ENCODE measurements at places on chromosomes 2 and 18.

- DNase-seq: no peak
Measured at GRCh38 chr2:75342504-75343175, 143.3 kb upstream of the TACR1 start.

- no peak for DNase-seq
Measured at GRCh38 chr2:38091760-38092159, 15.8 kb upstream of the CYP1B1 start.

GRCh38 chr2:44722026-44722625, 219.4 kb upstream of the SIX3 start:
- DNase-seq: no peak

DNA sequence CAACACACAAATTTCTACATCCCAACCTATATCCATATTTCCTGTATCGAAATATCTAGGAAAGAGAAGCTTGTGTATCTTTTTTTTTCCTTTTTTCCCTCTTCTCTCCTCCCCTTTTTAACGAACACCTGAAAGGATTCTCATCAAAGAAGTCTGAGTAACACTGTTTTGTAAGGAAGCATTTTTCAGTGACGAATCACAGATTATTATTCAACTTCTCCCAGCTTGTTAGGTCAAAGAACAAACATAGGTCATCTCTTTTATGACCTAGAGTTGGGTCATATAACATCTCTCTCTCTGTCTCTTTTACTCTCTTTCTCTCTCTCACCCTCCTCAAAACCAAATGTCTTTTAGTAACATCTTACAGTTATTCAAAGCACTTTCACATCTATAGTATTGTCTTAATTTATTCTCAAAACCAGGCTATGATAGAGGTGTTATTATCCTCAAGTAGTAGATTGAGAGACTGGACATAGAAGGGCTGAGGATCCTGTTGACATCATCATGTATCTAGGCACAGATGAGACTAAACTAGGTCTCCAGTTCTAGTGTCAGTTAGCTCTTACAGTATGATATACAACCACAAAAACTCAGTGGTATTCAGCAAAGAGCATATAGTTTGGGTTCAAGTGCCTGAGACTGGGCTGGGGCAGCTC, 80.1 kb upstream of the SPOPL start:
- no peak for DNase-seq

DNA sequence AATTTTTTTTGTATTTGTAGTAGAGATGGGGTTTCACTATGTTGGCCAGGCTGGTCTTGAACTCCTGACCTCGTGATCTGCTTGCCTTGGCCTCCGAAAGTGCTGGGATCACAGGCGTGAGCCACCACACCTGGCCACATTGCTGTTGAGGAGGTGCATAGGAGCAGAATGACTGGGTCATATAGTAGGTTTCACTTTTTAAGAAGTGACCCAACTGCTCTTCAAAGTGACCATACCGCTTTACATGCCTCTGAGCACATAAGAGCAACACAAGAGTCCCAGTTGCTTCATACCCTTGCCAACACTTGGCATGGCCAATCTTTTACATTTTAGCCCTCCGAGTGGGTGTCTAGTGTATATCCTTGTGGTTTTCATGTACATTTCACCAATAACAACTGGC, 28.9 kb downstream of the RRM2 start:
- DNase-seq: no peak

GRCh38 chr2:37653805-37654378, 17.6 kb downstream of the CDC42EP3 start:
- DNase-seq: no peak

- DNase-seq: no peak
Measured at GRCh38 chr2:120589771-120590608, 145.7 kb upstream of the GLI2 start.

GRCh38 chr2:212928681-212929080, 222.7 kb downstream of the IKZF2 start:
- no peak for DNase-seq

DNA sequence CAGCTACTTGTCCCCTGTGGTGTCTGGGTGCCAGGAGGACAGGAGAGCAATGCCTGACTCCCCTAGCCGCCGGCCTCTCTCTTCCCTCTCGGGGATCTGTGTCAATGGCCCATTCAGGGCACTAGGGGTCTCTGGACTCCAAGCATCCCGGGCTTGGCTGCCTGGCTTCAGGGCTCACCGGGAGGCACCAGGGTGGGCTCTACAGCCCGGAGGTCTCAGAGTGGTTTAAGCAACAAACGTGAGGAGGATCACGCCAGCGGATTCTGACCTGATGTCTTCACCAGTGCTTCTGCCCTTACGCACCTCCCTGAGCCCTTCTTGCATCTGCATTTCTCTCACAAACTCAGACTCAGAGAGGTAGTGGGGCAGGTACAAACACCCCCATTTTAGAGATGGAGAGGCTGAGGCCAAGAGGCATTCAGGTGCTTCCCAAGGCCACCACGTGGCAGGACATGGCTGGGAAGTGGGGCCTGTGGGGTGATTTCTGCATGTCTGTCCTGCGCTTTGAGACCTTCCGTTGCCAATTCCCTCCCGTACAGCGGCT, 243.0 kb downstream of the CELF4 start:
- peak; percentile 10 for DNase-seq

DNA sequence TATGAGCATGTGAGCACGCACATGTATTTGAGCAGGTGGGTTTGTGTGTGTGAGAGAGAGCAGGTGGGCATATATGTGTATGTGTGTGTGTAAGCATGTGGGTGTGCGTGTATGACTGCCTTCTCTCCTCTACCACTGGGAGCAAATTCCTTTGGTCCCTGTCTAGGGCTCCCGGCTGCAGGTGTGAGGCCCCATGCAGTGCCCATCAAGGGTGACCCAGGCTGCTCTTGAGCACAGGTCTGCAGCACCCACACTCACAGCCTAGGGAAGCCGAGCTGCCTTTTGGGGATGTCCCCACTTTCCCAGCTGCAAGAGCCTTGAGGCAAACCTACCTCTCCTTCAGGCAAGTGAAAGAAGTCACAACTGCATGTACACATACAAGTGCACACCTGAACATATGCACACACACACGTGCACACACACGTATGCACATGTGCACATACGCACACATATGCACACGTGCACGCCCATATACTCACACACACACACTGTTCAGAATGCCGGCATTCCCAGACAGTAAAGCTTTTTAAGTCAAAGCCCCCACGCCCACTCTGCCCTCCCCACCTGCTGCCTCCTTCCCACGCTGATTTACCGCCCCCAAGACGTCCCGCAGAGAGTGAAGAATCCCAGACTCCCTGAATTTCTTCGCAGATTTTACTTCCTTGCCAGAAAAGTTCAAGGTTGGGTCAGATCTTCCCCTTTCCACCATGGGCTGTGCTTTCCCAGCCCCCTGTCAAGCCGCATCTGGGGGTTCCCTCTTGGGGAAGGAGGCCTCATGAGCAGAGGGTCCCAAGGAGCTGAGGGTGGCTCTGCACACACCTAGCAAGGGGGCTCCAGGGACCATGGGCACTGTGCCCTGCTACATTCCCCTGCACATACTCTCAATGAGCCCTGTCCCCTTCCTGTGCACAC, 170.6 kb downstream of the TWIST2 start:
- no peak for DNase-seq

DNA sequence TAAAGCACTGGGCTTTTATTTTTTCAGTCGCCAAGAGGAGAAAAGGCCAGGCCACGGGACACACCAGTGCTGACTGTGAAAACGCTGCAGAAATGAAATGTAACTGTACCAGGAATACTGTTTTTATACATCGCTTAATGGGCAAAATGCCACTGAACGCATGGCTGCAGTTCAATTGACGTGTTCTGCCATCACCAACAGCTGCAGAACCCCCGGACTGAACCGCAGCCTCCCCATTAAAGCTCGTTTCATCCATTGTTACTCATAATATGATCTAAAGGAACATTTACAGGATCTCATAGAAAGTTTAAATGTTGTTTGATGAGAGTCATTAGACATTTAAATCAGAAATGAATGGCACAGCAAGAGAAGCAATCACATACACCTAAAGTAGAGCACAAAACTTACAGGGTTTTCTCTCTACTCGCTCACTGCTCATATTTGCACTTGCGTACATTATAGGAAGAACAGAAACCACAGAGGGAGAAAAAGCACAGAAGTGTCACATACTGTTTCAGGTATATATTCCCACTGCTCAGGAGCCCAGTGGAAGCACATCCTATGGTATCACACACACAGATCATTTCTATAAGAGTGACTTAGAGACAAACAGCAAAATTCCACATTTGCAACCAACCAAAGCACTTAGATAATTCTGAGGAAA, 35.3 kb downstream of the TCF4 start:
- DNase-seq: no peak

DNA sequence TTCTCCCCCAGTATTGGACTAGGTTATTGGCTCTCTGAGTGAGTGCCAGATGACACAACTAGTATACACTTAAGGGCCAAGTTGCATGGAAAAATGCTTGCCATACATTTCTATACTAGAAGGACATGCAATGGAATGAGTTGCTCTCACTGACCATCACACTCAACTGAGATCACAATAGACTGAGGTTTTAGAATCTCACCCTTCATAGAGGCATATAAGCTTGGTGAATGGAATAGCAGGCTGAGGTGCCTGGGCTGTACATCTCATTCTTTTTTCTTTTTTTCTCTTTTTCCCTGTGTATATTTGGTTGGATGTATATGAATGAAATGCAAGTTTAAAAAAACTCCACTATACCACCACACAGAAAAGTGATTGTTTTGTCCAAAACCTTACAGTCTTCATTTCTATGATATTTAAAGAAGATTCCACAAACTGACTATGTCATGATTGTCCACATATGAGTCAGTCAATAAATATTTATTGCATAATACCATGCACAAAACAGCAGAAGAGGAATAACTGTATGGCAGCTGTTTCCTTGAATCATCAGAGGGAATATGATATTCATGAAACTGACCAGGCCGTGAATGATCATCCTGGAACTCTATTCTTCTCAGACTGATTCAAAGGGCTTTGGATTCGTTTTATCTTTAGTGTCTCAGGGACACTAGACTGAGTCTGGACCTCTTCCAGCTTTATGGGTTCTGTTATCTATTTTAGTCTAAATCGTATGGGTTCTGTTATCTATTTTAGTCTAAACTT, 122.6 kb upstream of the STK17B start:
- DNase-seq: no peak

GRCh38 chr2:44817673-44818335, 123.7 kb upstream of the SIX3 start:
- DNase-seq: no peak

DNA sequence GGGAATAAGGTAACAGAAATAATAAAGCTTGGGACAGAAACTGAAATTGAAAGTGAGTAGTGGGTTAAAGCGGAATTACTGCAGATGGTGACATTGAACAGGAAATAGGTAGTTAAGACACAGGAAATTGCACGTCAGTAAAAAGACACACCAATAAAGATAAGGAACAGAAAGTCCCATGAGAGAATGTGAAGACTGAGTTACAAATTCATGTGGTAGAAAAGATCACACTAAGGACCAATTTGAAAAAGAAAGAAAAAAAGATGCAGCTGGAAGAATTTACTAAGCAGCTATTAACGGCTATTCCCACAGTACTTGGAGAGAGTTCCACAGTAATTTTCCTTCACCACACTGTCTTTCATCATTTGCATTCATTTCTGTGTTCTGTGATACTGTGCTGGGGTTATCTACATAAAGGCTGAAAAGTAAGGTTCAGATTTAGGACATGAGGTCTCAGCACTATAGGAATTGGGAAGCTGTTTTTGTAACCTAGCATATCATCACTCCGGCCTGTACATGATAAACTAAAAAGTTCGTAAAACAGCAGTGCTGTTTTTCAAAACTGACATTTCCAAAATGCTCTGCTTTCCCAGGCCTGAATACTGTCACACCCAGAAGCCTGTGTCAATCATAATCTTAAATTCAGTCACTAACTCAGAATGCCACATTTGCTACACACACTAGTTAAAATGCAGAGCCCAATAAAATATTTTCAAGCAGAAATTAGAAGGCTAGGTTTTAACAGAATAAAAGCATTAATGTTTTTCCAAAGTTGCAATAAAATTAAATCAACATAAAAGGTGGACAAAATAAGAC, 42.9 kb downstream of the SRBD1 start:
- DNase-seq: no peak

GRCh38 chr2:177585234-177585863, 192.8 kb downstream of the AGPS start:
- no peak for DNase-seq

GRCh38 chr2:36589230-36589630, 8.7 kb downstream of the FEZ2 start:
- DNase-seq: no peak

- DNase-seq: no peak
Measured at GRCh38 chr2:101502095-101502494, 27.2 kb upstream of the RFX8 start.

DNA sequence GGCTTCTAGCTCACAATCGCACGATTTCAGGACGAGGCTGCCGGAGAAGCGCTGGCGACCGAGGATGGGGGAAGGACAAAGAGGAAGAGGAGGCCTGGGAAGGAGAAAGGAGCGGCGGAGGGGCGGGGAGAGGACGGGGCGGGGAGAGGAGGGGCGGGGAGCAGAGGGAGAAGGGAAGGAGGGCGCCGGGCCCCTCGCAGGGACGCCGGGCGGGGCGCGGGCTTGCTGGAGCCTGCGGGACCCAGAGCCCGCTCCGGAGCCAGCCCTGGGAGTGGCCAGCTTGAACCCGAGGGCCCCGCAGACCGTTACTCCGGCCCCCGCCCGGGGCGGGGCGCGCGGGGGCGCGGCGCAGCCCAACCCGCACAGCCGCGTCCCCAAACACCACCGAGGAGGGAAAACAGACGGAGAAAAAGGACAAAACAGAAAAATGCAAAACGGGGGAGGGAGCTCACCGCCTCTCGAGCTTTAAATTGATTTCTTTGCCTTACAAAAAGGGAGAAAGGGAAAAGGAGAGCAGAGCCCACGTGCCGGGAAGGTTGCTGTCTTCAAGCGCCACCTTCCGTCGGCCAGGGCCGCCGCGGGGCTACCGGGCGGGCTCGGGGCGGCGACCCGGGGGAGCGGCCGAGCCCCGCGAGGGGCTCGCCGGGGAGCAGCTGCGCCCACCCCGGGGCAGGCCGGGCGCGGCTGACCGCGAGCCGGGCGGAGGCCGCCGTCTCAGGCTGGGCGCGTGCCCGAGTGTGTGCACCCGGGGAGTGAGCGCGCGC, 781 bp upstream of the SOX11 start:
- no peak for DNase-seq

GRCh38 chr2:240574386-240575100, 6.3 kb downstream of the RNPEPL1 start:
- DNase-seq: no peak

DNA sequence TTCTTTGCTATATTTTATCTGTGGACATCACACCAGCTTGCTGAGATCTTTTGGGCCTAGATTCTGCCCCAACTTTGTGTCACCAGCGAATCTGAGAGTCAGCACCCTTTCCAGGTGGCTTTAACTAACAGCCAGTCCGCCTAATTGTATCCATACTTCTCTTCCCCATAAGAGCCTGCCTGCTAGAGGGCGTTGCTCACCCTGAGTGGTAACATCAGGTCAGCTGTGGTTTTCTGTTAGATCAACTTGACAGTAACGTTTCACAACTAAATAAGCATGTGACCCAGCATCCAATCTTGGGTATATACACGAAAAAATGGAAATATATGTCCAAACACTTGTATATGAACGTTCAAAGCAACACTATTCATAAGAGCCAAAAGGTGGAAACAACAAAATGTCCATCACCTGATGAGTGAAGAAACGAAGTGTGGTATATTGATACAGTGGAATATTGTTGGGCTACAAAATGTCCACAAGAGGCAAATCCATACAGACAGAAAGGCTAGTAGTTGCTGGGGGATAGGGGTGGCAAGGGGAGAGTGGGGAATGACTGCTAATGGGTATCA, 24.9 kb downstream of the EFHD1 start:
- no peak for DNase-seq

GRCh38 chr2:18788592-18788991, 199.2 kb upstream of the NT5C1B start:
- no peak for DNase-seq

- no peak for DNase-seq
Measured at GRCh38 chr2:191061381-191061980, 47.5 kb upstream of the STAT1 start.

Measured in stimulated activated CD8-positive, alpha-beta memory T cell treated with anti-CD3 and anti-CD28 coated beads, Interleukin-2, amount 100 ng/mL, for 48 hours (primary cell).